ENCODE measurements at places on chromosomes 6 and 20.

GRCh38 chr20:6038256-6038655 lies 15.6 kb downstream of the LRRN4 start:
- DNase-seq = no peak

DNA sequence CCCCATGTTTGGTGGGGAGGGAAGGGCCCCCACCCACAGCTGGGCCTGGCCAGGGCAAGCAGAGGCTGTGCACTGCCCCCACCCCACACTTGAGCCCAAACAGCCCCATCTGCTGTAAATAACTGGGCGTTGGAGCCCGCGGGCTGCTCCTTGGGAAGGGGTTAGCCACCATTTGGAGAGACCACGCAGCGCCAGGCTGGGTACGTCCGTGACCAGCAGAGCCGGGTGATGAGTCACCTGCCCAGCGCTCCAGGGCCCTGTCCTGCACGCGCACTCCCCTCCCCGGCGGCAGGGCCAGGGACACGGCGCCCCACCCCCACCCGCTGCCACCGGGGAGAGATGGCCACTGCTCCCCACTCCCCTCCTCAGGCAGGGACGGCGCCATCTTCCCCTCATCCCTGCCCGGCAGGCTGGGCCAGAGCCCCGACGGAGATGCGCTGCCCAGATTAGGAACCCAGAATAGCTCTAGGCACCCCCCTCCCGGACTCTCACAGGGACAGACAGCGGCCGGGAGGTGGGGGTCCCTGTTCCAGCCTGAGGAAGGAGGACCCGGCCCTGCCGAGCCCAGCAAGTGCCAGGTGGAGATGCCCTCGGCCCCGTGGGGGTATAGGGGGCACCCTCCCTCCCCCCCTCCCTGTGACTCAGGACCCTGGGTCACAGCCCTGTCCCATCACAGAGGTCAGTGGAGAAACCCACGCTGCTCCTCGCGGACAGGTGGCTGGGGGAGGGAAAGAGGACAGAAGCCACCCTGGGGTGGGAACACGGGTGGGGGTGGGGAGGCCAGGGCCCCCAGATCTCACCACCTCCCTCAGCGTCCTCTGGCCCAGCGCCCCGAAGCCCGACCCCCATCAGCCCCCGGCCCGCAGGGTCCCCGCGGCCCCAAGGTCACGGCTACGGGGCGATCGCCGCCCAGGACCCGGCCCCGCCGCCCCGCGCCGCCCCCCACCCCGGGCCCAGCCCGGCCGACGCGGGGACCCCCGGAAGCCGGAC lies 642 bp downstream of the EEF1A2 start:
- DNase-seq = peak; percentile 59

GRCh38 chr6:42958125-42958524 lies 2.4 kb upstream of the GNMT start:
- no peak for DNase-seq

DNA sequence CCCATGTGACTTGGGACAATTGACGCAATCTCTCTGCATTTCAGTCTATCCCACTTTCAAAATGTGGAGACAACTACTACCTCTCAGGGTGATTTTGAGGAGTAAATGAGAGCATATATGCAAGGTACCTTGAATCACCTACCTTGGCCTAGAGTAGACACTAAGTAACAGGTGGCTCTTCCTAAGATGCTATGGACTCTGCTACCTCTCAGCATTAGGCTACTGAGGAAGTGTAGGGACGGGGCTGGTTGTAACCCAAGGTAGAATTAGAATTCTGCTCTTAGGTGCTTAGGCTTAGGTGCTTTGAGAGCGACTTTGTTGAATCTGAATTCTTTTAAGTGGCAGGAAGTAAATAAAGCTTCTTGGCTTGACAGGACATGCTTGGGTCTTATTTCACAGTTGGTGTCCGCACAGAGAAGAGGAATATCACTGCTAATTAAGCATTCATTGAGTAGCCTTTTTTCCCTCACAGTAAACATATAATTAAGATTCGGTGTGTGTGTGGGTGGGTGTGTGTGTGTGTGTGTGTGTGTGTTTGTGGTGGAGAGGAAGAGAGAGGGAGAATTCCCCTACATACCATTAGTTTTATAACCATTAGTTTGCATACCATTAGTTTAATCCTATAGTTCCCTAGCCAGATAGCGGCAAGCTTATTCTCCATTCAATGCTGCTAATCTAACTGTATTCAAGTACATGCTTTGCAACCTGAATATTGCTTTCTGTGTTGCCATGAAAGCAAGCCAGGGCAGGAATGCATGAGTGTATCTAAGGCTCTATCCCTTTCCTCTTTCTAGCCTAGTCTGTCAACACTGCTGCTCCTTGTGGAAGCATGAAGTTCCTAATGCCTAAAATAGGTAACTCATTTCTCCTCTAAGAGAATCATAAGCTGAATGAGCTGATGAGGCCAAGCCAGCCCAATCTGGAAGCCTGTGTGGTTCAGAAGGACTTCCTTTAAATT lies 112.5 kb downstream of the IPCEF1 start:
- DNase-seq = no peak

- DNase-seq = no peak
Observed at GRCh38 chr6:149094156-149094555, 223.4 kb upstream of the TAB2 start.

GRCh38 chr6:158665332-158665731 lies 15.5 kb downstream of the SYTL3 start:
- no peak for DNase-seq

- no peak for DNase-seq
Observed at GRCh38 chr6:79302341-79302740, 67.9 kb upstream of the HMGN3 start.

DNA sequence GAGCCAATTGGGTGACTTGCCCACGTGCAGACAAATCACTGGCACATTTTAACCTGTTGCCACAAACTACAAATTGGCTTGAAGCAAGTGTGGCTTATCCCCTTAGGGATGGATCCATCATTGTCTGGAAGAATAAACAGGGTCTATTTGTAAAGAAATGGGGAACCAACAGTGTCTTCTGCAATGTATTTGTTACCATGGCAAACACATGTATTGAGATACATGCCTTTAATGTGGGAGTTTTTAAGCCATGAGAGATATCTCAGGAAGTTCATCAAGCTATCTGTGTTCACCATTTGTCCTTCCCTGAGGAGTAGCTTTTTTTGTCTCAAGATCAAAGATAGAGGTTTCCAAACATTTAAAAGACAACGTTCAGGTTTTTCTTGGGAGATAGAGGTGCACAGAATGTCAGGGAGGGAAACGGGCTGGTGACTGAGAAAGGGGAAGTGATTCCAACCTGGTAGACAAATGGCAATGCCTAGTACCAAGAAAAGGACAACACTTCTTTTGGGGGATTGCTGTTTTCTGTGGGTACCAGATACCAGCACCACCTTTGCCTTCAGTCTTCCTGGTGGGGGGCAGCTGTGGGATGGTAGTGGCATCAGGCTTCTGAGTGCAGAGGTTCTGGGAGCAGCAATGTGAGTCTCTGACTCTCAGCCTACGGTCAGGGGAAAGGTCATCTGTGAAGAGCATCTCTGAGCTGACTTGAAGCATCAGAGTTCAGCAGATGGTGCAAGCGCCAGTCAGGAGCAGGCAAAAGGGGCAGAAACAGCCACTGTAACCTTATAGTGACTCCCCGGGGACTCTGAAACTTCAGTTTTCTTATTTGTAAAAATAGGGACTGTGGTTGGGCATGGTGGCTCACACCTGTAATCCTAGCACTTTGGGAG lies 20.1 kb upstream of the BCAS1 start:
- DNase-seq = no peak

GRCh38 chr20:40010483-40010882 lies 678.6 kb downstream of the MAFB start:
- DNase-seq = no peak

GRCh38 chr6:27864906-27865849 lies 47.0 kb downstream of the OR2B2 start:
- DNase-seq = peak; percentile 95

DNA sequence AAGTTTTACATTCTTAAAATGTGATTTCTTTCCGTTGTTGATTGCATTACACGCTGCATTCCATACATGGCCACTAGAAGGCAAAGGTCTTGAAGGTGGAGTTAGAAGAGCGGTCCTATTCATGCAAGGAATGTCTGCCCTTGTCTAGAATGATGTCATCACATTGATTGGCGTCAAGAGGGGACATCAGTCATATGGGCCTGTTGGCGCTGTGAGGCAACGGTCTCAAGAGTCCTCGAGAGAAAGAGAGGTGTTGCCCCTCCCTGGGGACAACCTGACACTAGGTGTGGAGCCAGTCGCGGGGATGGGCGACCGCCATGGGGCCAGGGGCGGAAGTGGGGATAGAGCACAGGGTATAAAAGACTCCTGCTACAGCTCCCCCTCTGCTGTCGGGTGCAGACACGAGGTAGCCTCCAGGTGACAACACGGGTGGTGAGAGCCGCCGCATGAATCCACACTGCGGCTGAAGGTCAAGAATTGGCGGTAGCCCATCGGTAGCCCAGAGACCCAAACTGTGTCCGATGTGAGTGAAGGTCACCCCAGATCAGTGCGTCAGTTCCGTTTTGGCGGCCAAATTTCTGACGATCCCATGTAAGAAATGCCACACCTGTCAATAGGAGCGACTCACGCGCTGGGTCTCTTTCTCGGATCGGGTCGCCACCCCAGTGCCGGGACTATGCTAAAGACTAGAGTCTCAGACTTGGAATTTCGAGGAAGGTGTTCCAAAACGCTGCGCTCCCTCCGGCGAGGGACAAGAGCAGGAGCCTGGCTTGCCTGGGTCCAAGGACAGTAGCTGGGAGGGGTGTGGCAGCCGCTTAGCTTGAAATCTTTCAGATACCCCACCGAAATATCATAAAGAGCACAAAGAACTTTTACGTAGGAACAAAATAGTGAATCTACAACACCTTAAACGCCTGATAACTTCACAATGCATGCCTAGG lies 93.2 kb upstream of the ZNF184 start:
- DNase-seq = no peak

DNA sequence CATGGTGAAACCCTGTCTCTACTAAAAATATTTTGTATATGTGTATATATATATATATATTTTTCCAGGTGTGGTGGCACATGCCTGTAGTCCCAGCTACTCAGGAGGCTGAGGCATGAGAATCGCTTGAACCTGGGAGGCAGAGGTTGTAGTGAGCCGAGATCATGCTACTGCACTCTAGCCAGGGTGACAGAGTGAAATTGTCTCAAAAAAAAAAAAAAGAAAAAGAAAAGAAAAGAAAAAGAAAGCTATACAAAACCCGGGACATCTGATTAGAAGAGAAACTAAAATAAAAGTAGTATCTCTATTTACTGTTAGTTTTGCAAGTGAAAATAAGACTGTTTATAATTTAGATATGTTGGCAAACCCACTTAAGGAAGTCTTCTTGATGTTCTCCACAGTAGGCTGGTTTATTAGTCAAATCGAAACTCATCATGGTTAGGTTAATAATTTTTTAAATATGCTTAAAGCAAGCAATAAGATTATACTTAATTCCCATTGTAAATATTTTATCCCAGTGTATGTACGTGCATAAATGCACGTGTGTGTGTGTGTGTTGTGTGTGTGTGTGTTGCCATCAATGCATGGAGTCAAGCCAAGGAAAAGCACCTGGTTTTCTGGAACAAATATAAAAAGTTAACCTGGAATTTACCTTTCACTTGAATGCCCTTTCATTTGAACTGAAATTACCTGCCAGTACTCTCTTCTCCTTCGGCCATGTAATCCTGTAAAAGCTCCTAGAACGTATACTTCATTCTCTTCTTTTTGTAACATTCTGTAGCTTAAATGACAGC lies 7.1 kb downstream of the VNN2 start:
- DNase-seq = no peak

GRCh38 chr20:9402546-9402945 lies 111.8 kb upstream of the LAMP5 start:
- no peak for DNase-seq

- DNase-seq = no peak
Observed at GRCh38 chr6:168407842-168408241, 33.1 kb upstream of the SMOC2 start.

DNA sequence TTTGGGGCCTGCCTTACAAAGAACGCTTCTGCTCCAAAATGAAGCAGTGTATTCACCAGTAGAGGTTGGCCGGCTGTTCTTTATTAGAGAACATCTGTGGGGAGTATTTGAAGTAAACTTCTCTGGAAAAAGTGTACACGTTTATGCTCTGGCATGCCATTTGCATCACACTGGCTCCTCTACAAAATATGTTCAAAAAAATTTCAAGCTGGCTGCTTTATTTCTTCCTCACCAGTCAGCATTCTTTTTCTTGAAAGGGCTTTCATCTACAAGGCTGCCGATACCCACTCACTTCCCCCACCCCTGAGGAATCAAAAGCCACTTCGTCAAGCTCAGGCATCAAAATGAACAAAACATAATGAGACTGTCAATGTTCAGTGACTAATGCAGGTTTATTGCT lies 294.1 kb downstream of the TFAP2B start:
- DNase-seq = no peak

GRCh38 chr6:144896871-144897270 lies 611.7 kb downstream of the UTRN start:
- DNase-seq = no peak

GRCh38 chr20:3811467-3812258 lies 8.7 kb upstream of the AP5S1 start:
- DNase-seq = peak; percentile 99

DNA sequence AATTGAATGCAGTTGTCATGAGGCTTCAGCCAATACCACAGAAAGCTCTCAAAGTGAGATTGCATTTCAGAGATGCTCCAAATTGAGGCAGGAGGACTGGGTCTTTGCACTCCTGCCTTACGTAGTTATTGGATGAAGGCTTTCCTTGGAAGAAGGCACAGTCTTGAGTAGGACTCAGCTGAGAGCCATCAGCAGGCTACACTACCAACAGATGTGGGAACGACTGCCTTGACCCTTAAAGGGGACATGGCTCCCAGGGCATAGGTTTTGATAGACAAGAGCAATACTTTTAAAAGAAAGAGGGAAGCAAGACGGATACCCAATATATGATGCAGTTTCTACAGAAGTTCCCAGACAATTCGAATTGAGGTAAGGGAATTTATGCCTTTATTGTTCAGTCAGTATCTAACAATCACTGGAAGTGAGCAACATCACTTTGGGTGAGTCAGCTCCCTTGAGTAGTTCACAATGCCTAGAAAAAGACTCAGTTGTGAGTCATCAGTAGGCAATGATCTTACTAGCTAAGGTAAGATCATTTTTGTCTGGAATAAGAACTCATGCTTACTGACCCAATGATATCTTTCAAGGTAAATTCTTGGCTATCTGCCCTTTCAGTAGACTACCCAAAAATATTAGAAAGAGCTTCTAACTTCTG lies 390.8 kb downstream of the GJA1 start:
- DNase-seq = peak; percentile 74

GRCh38 chr6:75748743-75749538 lies at the start of gene MYO6:
Gene MYO6, plus strand, starts transcription at chr6:75749239. Its CDS starts 68,309 bp downstream, at chr6:75817548.
- DNase-seq = no peak

- DNase-seq = no peak
Observed at GRCh38 chr6:134026597-134026996, 25.8 kb downstream of the SLC2A12 start.

- no peak for DNase-seq
Observed at GRCh38 chr6:132511831-132512220, 1.1 kb downstream of the STX7 start.
